ENCODE measurements at places on chromosomes 7 and 10. TPM values are rescaled to one million over a fixed set of nuclear protein-coding genes. Genes with fewer than 3 reads are reported as not detected.

DNA sequence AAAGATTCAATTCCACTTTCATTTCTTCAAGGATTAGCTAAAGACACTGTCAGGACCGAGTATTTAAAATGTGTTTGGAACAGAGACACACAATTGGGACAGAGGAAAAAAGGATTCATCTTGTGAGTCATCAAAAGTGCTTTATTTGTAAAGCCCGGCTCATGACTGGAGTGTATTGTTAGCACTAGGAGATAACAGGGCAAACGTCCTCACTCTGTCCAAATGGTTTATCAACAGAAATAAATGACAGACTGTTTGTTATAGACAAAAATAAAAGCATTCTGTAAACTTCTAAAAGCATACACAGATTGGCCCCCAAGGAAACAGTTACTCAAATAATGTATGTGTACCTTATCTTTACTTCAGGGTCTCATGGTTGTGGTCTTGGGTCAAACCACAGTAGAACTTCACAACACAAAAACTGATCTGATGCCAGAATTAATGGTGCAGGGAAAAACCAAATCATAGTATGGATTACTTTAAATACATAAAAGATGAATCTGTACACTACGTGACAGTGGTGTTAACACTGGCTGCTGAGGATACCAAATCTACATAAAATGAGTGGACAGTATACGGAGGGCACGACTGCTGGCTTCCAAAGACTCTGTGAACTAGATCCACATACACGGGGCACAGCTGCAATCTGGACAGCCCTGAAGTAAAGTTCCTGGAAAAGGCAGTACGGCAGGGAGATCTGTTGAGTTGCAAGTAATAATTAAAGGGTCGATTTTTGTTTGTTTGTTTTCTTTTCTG, 179.4 kb downstream of the PIP4K2A start:
- no peak for DNase-seq

DNA sequence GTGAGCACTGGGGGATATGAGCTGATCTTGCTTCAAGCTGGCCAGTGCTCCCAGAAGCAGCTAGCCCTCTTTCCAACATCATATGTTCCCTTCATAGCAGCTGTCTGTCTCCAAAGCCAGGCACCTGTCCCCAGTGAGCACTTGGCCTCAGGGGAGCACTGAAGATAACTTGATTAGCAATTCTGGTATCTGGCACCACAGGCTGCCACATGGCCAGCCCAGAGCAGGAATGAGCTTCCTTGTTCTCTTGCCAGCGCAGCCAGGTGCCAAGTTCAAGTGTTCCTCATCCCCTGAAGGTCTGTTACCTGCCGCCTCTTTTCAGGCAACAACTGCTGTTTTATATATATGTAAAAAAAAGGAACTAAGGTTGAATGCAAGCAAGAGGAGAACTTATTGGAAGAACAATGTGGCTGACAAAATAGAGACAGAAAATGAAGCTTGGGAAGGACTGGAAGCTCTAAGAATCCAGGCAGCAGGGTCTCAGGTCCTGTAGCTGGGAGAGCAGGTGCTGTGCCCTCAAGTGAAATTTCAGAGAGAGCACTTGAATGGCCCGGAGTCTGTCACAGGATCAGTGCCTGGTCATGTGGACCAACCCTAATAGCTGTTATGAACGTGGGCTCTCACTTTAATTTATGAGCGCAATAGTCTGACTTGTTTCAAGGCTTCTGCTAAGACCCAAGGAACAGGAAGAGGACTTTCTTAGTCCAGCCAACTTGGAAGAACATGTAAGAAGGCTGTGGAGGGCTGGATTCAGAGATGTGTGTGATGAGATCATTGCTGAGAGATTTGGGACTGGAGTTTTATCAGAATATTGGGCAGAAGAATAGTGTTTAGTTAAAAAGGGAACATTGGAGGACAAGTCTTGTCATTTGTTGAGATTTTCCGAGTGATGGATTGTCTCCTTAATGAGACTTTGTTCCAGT, 267.2 kb downstream of the GLRX3 start:
- no peak for DNase-seq

GRCh38 chr7:123657304-123657685, 1.6 kb downstream of the LMOD2 start:
- DNase-seq, result no peak

- DNase-seq, result no peak
Observed at GRCh38 chr10:43027331-43027955, 49.4 kb upstream of the RET start.

DNA sequence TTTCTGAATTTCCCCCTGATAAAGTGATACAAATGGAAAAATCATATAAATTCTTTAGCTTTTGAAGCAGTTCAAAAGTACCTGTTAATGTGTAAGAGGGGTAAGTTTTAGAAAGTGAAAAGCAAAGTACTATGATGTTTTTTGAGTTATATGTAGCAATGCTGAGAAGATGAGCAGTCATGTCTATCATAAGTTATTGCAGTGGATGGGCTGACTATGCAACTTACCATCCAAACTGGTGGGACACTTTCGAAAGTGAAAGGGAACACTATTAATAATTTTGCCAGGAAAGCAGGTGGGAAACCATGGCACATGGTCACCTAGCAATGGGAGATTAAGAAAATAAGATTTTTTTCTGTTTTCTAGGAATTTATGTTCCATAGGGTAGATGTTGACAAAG, 4.1 kb downstream of the MINPP1 start:
- no peak for DNase-seq

DNA sequence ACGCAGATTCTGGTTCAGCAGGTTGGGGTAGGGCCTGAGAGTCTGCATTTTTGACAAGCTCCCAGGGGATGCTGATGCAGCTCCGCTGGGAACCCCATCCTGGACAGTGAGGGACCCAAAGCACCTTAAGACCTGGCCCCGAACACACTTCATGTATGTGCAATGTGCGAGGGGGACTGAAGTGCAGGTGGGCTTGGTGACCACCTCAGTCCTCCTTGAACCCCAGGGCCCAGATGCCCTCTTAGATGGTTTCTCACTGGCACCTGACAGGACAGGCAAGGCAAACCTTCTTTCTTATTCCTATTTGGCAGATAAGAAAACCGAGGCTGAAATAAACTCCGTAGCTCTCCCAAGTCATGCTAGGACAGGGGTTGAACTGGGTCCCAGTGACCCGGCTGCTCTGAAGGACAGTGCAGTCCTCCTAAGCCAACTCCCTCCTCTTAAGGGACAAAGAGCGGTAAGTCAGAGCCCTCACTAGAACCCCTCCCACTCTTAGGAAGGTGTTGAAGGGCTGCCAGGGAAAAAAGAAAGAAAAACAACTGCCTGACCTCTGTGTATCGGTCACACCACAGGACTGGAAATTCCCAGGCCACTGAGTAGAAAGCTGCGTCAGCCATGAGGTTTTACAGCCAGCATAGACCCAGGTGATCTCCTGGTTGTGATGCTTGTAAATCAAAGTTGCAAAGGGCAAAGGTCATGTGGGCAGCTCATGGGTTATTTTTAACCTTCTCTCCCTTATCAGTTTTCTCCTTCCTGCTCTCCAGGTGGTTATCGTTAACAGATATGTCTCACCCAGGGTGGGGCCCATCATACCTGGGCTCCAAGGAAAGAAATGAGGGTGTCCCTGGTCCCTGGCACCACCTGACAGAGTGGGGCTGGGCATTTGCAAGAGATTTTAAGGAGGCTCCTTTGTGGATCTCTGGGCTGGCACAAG, 90.9 kb upstream of the SMNDC1 start:
- no peak for DNase-seq

GRCh38 chr7:73830681-73831583, at the start of gene CLDN4:
Gene CLDN4 (plus strand): TSS chr7:73830996. CDS start chr7:73831202, 206 bp downstream.
- no peak for DNase-seq

DNA sequence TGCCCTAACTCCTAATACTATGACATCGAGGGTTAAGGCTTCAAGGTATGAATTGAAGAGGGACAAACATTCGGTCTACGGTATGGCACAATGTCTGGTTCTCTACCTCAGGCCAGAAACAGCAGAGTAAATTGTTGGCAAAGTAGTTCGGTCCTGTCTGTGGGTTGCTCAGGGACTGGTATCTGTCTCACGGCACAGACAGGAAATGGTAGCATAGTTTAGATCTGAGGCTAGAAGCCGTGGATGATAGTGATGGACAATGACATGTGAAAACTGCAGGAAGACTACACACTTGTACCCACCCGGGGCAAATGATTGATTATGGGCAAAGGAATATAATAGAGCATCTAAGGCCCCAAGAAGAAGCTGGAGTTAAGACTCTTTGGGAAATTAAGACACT, 106.2 kb downstream of the TWIST1 start:
- no peak for DNase-seq

GRCh38 chr7:95530881-95531280, 45.1 kb downstream of the ASB4 start:
- no peak for DNase-seq

- DNase-seq, result no peak
Observed at GRCh38 chr7:48170506-48170905, 752 bp upstream of the ABCA13 start.

PON1 gene
- not detected for total RNA-seq

CRYGN gene
- 0.25 TPM for total RNA-seq

ADK gene
- total RNA-seq, result 38.5 TPM

NODAL gene
- total RNA-seq, result not detected

TMEM26 gene
- total RNA-seq, result not detected

NYAP1 gene
- total RNA-seq, result 0.23 TPM
